Left ventricle myocardium superior (tissue), 1 donor: ENCODE measurements at places on chromosomes 12 and 14. TPM values are rescaled to one million over a fixed set of nuclear protein-coding genes. Genes with fewer than 3 reads are reported as not detected.
A peak's percentile ranks its signal among the peaks of the same experiment; 100 is the strongest.

The LHX5 gene
- total RNA-seq: not detected

The UBC gene
- 1,197 TPM for total RNA-seq

The SIX6 gene
- total RNA-seq: not detected

The TIMM9 gene
- 29.9 TPM for total RNA-seq

The GPRC5D gene
- total RNA-seq: not detected

The NKX2-1 gene
- not detected for total RNA-seq

The ADAM20 gene
- total RNA-seq: 0.57 TPM

The ATF7IP gene
- 58.5 TPM for total RNA-seq

The ATP2B1 gene
- 11.9 TPM for total RNA-seq

The TAS2R50 gene
- 0.25 TPM for total RNA-seq

The KRT6C gene
- not detected for total RNA-seq

GRCh38 chr14:38040411-38040810 is 167.3 kb upstream of the SSTR1 start:
- no peak for DNase-seq

- DNase-seq: no peak
Observed at GRCh38 chr14:48925184-48925583, 661.0 kb downstream of the RPS29 start.

DNA sequence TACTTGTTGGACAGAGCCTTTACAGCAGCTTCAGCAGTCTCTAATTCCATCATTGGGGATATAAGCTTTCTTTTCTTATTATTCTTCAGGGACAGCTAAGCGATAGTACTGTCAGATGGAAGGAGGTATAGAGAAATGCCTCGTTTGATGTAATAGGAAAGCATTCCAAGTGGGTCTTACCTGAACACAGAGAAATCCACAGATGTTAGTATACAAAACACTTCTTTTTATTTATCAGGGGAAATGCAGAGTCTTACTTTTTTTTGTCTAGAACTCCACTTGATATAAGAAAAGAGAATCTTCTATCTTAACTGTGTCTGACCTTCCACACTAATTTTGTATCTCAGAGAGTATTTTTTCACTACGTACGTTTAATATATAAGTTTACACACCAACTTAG is 1.9 kb downstream of the SYT1 start:
- DNase-seq: no peak

DNA sequence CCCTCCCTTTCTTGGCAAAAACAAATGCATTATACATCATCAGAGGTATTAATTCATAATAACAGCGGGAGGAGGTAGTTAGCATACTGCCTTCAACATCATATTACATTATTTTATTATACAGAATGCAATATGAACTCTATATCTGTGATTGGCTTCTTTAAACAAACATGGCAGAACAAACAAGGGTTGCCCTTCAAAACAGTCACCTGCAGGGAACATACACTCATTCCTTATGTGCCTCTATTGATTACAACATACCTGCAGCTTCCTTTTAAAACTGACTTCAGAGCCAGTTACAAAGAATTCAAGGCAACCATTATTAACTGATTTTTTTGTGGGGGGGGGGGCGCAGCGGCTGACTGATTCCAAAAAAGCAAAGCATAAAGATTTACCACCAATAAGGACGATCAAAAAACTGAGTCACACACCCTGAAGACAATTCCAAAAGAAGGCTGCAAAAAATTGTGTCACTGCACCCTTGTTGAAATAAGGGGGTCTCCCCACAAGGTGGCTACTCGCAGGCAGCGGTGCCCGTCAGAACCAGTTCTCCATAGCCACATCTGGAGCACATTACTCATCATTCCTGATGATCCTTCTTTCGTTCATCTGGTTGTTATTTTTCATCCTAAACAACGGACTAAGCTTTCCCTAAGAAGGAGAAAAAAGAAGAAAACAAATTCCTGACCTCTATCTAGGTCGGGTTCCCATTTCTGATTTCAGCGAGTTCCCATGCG is 51.8 kb downstream of the SMUG1 start:
- DNase-seq: no peak

GRCh38 chr12:25959071-25959961 is 834 bp downstream of the RASSF8 start:
- DNase-seq: peak; percentile 73

GRCh38 chr12:71477609-71478008 is 38.0 kb downstream of the LGR5 start:
- DNase-seq: no peak

GRCh38 chr14:101395779-101396178 is 165.5 kb upstream of the DIO3 start:
- DNase-seq: no peak

DNA sequence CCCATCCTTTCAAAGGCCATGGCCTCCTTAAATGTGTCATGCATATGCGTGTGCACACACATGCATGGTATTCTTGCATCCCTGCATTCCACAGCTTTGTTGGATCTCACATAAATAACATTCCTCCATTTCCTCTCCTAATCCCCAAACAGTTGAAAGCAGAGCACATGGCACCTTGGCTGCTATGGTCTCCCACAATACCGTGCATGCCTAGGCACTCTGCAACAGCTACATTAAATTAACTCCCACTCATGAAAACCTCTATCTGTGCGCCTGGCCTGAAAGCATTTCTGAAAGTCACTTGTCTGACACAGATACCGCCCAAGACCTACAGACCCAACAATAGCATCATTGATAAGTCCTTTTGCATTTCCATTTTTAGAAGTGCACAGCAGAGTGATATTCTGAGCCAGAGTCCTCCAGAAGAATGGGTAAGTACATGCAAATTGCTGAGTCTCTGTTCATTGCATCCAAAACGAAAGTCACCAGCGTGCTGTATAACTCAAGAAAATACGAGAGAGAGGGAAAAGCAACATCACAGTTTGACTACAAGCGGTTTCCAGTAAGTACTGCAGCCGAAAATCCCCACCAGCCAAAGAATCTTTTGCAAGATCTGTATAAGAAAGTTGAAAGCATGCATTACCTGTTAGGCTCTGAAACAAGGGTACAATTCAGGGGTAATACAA is 436 bp downstream of the ASB2 start:
- DNase-seq: no peak

- DNase-seq: no peak
Observed at GRCh38 chr14:22845103-22845394, 8.7 kb downstream of the MMP14 start.

- DNase-seq: no peak
Observed at GRCh38 chr12:14836336-14837210, 6.8 kb downstream of the ART4 start.

DNA sequence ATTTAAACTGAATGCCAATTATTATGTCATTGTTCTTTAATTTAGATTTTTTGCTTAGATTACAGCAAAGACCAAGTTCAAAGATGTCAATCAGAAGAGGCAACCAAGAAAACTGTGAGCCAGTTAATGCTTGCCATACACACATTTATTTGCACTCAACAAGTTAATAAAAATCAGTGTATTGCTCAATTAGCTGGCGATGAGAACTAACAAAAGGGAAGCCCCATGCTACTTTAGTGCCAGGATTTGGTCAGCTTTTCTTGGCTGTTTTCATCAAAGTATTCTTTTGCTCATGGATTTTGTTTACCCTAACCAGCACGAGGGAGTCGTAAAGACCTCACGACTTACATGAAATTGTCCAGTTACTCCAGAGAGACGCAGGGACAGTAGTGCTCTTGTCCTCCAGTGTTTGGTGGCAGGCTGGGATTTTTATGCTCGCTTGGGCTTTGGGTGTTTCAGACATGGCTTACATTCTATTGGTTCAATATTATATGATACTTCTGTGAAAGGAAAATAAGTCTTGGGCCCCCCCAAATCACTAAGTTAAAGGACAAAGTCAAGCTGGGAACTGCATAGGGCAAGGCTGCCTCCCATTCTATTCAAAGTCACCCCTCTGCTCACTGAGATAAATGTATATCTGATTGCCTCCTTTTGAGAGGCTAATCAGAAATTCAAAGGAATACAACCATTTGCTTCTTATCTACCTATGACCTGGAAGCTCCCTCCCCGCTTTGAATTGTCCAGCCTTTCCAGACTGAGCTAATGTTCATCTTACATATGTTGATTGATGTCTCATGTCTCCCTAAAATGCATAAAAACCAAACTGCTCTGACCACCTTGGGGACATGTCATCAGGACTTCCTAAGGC is 7.4 kb upstream of the B4GALNT1 start:
- no peak for DNase-seq

DNA sequence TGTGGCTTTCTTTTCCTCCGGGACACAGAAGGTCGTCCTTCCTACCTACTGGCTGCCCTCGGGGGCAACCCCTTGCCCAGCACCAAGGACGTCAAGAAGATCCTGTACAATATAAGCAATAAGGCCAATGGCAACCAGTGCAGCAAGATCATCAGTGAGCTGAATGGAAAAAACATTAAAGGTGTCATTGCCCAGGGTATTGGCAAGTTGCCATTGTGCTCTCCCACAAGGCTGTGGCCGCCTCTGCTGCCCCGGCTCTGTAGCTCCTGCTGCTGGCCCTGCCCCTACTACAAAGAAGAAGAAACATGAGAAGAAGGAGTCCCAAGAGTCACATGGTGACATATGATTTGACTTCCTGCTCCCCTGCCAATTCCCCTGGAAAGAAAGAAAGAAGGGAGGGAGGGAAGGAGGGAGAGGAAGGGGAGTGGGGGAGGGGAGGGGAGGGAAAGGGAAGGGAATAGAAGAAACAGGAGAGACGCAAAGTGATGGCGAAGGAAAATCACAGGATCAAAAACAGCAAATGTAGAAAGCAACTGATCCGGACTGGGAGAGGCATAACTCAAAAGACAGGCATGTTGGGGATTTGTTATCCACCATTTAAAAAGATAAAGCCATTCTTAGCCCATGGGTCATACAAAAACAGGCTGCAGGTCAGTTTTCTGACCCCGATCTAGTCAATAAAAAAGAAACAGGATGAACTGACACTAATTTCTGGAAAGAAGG is 61.3 kb upstream of the RESF1 start:
- peak; percentile 59 for DNase-seq

GRCh38 chr14:59481871-59482540 is 2.2 kb downstream of the L3HYPDH start:
- DNase-seq: no peak

- DNase-seq: no peak
Observed at GRCh38 chr12:77720258-77720657, 110.4 kb upstream of the NAV3 start.

DNA sequence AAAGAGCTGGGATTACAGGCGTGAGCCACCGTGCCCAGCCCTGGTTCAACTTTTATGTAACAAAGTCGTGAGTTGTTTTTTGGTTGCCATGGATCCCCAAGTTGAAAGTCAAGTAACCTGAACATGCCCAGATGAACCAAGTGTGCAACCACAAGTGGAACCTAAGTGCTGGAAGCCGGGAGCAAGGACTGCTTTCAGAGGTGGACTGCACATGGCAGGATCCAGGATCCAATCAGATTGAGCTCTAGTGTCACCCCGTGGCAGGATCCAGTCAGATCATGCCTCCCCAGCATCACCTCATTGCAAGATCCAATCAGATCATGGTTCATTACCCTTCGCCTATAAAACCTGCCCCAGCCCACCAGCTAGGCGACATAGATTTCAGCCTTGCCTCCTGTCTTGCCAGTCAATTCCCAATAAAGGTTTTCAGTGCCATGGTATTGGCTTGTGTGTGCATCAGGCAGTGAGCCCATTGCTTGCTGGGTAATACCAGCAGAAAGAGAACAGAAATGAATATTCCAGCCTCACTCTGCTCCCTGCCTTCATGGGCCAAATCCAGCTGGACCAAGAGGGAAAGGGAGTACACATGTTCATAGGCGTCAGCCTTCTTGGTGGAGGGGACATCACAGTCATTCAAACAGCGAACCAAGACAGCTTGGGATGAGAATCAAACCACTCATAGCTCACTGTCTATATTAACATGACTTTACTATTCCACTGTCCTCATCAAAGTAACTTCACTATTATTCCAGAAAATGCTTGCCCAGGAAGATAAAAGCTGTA is 43.6 kb upstream of the VASH1 start:
- DNase-seq: no peak

GRCh38 chr12:111099186-111099585 is 178.8 kb upstream of the MYL2 start:
- no peak for DNase-seq
